Effector CD8-positive, alpha-beta T cell (primary cell): ENCODE measurements at places on chromosomes 5 and 9.

DNA sequence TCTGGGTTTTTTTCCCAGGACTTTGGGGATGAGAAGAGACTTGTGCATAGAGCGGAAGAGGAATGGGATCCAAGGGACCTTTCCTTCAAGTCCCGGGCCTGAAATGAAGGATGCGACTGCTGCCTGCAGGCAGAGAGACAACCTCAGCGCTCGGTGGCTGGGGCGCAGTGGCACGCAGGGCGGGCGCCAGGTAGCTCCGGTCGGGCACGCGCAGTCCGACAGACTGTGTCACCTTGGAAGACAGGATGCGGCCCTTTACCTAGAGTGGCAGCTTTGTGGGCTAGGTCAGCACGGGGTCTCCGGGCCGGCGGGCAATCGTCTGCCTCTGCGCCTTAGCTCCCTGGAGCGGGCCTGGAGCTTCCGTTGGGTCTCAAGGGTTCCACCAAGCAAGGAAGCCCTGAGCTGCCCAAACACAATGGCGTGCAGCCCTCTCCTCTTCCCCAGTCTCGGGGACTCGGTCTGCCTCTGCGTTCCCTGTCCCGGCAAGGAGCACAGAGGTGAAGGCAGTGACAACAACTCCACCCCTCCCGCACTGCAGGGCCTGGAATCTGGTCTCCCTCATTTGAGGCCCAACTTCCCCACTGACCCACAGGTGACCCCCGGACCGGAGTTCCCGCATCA lies 6.0 kb downstream of the BARX1 start:
- DNase-seq: no peak

DNA sequence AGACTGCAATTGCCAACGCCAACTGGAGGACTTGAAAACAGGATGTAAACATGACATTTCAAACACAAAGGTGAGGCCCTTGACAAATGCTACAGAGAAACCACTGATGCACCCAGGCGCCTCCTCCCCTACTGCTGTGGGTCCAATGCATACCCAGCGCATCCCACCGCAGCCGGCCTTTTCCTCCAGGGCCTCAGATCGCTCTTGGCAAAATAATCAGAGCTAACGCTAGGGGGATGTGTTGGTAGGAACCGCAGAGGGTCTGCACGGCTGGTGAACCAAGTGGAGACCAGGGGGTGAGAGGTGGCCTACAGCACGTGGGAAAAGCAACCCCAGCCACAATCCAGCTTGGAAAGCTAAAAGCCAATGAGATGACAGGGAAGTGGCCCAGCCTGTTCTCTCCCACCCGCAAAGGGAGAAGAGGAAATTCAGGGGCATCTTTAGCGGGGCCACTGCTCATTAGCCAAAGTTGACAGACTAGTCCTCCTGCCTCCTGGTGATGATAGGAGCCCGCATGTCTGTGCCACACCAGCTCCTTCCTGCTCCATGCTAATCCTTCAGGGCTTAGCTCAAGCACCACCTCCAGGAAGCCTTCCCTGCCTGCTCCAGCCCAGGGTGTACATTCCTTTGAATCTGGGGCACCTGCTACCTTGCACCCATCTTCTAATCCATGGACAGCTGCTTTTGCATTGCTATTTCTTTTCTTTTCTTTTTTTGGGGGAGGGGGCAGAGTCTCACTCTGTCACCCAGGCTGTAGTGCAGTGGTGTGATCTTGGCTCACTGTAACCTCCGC lies 5.9 kb downstream of the FAM163B start:
- DNase-seq: no peak

GRCh38 chr5:69050214-69050613 lies 43.6 kb upstream of the SLC30A5 start:
- no peak for DNase-seq

DNA sequence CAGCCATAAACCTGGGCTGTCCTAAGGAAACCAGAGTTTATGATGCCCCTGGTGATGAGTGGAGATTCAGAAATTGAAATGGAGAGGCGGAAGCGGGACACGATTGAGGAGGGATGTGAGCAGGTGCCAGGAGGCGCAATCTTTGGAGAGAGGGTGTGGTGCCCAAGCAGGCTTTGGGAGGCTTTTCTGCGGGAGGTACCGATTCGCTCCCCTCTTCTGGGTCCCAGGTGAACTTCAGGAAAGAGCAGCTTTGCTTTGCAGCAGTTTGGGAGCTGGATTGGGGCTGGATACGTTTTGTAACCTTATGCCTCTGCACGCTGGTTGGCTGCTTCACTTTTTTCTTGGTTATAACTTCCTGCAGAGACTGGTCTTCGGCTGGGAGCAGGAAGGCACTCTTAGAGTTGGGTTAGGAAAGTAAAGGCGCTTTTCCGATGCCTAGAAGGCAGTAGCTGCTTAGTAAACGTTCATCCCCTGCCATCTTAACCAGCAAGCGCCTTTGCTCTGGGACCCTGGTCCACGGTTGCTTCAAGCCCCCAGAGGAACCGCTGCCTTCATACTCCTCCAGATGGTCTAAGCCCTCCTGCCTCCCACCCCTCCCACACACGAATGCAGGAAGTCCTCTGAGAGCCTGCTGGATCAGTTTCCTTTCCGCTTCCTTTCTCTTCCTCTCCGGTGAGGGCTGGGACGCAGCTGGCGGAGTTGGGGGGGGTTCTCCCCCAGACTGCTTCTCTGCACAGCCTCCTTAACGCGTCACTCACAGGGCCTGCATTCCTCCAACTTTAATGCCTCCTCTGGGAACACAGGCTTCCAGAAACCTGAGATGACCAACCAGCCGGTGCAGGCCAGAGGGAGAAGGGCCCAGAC lies 15.2 kb upstream of the NEK6 start:
- no peak for DNase-seq

- no peak for DNase-seq
These were observed 358.7 kb downstream of the MED10 start for GRCh38 chr5:6019612-6020011.

DNA sequence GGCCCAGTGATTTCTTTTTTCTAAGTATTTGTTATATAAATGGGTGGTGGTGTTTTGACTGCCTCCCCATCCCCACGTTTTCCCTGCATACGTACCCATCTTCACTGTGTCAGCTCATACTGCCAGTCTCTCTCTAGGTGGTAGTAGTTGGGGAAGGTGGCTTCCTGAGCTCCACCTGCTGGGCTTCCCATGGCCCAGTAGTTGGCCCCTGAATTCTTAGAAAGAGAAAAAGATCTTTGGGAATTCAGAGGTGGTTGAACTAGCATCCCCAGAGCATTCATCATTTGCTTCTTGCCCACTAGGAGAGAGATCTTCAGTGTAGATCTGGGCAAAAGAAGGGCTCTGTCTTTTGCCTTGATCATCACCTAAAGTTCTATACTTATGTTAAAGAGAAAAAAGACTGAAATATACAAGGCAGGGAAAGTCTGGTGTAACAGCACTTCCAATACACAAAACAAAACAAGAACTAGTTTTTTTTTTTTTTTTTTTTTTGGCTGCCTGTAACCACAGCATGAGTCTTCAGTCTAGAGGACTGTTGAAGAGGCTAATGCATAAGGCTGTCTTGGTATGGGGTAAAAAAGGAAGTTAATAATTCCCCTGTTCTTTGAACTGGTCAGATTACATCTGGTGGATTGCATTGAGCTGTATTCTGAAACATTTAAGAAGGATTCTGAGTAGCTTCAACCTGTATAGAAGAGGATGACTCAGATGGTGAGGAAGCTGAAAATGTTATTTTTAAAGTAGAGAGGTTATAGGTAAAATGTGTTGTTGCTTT lies 128.7 kb downstream of the ATG10 start:
- no peak for DNase-seq

- no peak for DNase-seq
These were observed 960.6 kb upstream of the DMAC1 start for GRCh38 chr9:8760000-8760767.

DNA sequence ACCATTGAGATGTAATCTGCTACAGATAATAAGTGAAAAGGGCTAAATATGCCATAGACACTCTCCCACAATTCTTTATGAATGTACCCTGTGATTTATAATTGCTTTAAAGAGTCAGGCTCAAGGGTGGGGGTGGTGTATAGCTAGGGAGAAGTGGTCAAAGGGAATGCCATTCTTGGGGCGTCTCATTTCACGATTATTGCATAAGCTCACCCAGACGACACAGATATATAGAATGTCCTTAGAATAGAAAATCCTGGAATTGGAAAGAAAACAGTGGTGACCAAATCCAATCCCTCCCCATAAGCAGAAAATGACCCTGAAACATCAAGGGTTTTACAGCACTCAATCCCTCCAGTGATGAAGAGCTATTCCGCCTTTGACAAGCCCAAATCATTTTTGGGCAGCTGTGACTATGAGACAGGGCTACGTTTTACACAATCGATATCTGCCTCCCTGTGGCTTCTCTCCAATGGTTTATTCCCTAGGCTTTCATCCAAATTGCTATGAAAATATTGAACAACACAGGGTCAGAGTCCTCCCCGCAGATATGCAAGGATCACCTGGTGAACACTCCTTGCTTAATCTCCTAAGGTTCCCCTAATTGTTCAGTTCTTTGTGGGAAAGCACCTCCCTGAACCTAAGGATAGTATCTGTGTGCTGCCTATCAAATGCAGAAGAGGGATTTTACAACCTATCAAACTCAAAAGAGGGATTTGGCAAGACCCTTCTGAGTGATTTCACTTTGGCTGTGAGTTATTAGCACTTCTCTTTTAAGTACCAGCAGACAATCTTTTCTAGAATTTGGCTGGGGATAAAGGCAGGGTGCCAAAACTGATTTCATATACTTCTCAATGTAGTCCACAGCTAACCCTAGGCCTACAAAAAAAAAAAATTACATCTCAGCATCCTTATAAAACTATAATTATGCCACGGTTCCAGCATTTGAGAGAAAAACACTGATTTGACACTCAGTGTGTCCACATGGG lies 144.9 kb upstream of the CDH6 start:
- DNase-seq: no peak

DNA sequence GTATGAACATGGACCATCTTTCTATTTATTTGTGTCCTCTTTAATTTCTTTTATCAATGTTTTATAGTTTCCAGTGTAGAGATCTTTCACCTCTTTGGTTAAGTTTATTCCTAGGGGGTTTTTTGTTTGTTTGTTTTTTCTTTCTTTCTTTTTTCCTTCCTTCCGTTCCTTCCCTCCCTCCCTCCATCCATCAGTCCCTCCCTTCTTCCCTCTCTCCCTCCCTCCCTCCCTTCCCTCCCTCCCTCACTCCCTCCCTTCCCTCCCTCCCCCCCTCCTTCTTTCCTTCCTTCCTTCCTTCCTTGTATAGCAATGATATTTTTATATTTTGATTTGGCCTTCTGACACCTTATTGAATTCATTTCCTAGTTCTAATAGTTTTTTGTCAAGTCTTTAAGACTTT lies 23.4 kb upstream of the IGFBPL1 start:
- DNase-seq: no peak

GRCh38 chr5:102911973-102912372 lies 156.9 kb downstream of the PAM start:
- DNase-seq: no peak

DNA sequence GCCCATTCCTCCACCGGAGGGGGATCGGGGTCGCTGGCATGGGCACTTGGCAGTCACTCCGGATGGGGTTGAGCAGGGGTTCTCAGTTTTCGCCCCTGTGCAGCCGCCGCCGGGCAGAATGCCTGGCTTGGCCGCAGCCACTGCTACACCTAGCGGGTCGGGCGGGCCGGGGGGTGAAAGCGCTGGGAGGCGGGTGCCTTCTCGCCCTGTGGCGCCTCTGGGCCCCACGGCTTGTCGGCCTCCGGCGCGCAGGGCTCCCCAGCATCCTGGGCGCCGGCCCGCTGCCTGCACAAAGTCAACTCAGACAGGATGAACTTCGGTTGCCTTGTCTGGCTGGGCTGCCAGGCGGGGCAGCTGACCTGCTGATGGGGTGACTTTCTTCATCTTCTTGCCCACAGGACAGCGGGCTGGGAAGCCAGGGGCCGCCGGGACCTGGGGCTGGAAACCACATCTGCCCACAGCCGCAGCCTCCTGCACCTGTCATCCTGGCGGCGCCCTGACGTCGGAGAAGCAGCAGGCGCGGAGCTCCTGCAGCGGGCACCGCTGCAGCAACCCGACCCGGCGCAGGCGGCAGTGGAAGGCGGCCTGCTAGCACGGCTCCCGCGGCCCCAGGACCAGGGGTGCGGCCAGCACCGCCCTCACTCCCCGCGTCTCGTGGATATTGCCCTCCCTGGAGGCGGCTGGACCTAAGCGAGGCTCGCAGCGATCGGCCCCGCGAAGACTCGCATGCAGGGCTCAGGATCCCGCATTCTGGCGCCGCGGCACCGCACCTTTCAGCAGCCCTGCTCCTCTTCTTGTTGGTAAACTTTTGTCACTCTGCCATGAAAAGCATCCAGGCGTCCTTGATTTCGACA lies 1.3 kb upstream of the ANKRD18A start:
- DNase-seq: no peak

- no peak for DNase-seq
These were observed 188.7 kb downstream of the LURAP1L start for GRCh38 chr9:12963537-12963936.

GRCh38 chr5:72955768-72956323 lies at the start of gene FCHO2:
Gene FCHO2 (plus strand): TSS chr5:72956041. CDS start chr5:72956097, 56 bp downstream.
- peak; percentile 91 for DNase-seq

- no peak for DNase-seq
These were observed 140.3 kb upstream of the CHD1 start for GRCh38 chr5:99068944-99069650.

- no peak for DNase-seq
These were observed 141.5 kb upstream of the ERCC6L2 start for GRCh38 chr9:95733741-95734666.

GRCh38 chr9:114371973-114372917 lies 15.5 kb downstream of the AKNA start:
- DNase-seq: no peak

DNA sequence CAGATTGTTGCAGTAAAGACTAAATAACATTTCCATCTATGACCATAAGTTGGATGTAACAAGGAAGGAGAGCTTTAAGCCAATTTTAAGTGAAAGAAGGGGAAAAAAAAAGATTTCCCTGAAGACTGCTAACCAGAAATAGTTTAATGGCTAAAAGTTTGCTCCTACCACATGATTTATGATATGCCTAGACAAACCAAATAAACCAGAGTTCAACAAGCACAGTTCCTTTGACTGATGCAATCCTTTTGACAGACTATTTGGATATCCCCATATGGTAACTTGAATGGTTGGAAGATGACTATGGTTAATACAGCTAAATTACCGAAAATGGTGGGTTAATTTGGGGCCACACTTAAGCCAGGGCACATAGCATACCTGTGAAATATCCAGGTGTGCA lies 338.5 kb downstream of the CETN3 start:
- no peak for DNase-seq

DNA sequence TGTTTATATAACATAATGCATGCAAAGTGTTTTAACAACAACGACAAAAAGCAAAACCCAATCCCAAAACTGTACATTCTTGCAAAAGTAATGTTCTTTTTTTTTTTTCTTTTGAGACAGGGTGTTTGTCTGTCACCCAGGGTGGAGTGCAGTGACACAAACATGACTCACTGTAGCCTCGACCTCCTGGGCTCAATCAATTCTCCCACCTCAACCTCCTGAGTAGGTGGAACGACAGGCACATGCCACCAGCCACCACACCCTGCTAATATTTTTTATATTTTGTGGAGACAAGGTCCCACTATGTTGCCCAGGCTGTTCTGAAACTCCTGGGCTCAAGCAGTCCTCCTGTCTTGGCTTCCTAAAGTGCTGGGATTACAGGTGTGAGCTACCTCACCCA lies 13.6 kb upstream of the HAVCR1 start:
- DNase-seq: no peak

GRCh38 chr5:179906795-179907555 lies 722 bp downstream of the TBC1D9B start:
- DNase-seq: no peak
